ENCODE measurements at places on chromosomes 2 and 18.

GRCh38 chr2:204972606-204973336, 427.5 kb downstream of the PARD3B start:
- no peak for DNase-seq

GRCh38 chr2:218721934-218722333, 11.3 kb downstream of the TTLL4 start:
- no peak for DNase-seq

GRCh38 chr2:6692819-6693218, 172.9 kb downstream of the CMPK2 start:
- DNase-seq: no peak

DNA sequence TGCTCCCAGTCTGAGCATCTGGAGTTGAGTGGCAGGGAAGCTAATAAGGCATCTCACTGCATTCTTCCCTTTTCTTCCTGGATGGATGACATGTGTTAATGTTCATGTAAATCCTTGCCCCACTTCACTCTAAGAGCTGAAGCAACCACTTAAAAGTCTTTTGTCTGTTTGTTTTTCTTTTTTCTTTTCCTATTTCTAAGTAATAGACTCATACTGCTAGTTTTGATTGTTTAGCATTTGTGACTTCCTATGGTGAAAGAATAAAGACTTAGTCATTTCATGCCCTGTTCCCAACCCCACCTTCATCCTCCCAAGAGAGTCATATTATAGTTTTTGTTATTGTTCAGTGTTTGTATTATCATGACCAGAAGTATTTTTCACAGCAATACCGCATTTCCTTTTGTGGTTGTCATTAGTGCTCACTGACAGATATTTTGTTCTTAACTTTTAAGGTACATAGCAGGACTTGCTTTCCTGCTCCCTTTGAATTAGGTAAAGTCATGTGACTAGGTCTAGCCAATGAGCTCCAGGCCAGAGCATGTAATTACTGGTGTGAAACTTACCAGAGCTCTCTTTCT, 18.1 kb upstream of the SPP2 start:
- DNase-seq: no peak

- no peak for DNase-seq
Measured at GRCh38 chr2:227179988-227180685, 15.7 kb downstream of the COL4A3 start.

GRCh38 chr2:69933839-69934613, 19.1 kb downstream of the MXD1 start:
- DNase-seq: no peak

DNA sequence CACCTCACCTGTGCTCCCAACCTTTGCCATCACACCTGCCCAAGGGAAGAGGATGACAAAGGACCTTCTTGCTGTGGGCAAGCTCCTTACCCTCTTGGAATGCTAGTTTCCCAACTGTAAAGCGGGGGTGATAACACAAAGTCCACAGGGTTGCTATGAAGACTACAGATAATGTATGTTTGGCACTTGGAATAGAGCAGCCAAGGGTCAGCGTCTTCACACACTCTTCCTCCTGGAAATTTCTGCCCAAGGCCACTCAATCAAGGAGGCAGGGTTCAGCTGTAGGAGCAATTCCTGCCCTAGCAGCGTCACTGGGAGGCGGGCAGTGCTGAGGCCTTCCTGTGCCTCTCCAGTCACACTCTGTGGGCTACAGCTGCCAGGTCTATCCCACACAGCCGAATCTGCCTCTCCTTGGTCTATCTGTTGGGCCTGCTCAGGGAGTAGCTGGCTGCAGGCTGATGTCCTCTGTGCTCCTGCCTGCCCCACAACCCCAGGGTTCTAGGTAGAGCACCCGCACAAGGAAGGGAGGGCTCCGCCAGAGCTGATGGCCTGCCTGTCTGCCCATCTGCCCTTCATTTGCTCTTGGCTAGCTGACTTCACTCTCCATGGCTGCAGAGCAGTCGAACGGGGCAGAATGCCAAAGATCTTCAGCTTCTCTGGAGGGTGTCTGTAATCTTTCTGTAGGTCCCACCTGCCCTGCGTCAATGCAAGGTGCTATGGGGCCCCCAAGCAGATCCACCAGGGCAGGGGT, 91.9 kb downstream of the MRO start:
- DNase-seq: no peak

DNA sequence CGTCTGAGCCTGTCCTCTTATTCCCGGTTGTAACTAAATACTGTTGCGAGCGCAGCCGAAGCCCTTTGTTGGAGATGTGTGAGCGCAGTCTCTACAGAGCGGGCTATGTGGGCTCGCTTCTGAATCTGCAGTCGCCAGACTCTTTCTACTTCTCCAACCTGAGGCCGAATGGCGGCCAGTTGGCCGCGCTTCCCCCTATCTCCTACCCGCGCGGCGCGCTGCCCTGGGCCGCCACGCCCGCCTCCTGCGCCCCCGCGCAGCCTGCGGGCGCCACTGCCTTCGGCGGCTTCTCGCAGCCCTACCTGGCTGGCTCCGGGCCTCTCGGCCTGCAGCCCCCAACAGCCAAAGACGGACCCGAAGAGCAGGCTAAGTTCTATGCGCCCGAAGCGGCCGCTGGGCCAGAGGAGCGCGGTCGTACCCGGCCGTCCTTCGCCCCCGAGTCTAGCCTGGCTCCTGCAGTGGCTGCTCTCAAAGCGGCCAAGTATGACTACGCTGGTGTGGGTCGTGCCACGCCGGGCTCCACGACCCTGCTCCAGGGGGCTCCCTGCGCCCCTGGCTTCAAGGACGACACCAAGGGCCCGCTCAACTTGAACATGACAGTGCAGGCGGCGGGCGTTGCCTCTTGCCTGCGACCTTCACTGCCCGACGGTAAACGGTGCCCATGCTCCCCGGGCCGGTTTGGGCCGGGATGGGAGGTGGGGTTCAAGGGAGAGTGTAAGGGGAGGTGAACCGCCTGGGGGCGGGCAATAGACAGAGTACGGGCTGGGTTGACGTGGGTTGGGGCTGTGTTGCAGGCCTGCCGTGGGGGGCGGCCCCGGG, at the start of gene HOXD12:
Gene HOXD12, plus strand, starts transcription at position 68 of the 819 bp plus-strand sequence. Its CDS starts 7 bp downstream, at position 75.
- no peak for DNase-seq

- no peak for DNase-seq
Measured at GRCh38 chr2:28400921-28401320, 8.3 kb downstream of the FOSL2 start.

- DNase-seq: no peak
Measured at GRCh38 chr2:38462121-38462661, 85.1 kb upstream of the ATL2 start.

- no peak for DNase-seq
Measured at GRCh38 chr18:10820681-10821080, 294.9 kb downstream of the NAPG start.

DNA sequence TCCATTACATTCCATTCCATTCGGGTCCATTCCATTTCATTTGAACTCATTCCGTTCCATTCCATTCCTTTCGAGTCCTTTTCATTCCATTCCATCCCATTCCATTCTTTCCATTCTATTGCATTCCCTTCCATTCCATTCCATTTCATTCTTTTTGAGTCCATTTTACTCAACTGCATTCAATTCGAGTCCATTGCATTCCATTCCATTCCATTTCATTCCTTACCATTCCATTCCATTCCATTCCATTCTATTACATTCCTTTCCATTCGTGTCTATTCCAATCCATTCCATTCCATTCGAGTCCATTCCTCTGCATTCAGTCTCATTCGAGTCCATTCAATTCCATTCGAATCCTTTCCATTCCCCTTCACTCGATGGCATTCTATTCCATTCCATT, 1128.8 kb downstream of the RPIA start:
- DNase-seq: no peak

GRCh38 chr2:75311993-75312392, 112.7 kb upstream of the TACR1 start:
- no peak for DNase-seq

DNA sequence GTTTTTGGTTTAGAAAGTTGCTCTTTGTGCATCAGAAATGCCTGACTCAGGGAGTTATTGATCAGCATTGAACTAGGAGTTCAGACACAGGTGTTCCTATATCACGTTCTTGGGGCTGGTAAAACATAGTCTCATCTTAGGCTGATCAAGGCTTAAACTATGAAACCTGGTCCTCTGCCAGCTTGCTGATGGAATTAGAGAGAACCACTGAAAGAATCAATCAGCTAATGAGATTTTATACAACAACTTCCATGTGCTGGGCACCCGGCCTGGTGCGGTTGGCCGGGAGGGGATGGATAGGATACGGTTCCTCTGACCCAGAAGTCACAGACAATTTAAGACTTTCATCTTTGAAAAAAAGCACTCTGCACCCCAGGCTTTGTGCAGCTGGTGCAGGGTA, 164.9 kb downstream of the RDH14 start:
- no peak for DNase-seq

- no peak for DNase-seq
Measured at GRCh38 chr2:219527472-219527871, 13.2 kb downstream of the ASIC4 start.

GRCh38 chr2:168574856-168575630, 119.0 kb downstream of the CERS6 start:
- DNase-seq: no peak

GRCh38 chr2:214264171-214264570, 146.7 kb upstream of the VWC2L start:
- no peak for DNase-seq

DNA sequence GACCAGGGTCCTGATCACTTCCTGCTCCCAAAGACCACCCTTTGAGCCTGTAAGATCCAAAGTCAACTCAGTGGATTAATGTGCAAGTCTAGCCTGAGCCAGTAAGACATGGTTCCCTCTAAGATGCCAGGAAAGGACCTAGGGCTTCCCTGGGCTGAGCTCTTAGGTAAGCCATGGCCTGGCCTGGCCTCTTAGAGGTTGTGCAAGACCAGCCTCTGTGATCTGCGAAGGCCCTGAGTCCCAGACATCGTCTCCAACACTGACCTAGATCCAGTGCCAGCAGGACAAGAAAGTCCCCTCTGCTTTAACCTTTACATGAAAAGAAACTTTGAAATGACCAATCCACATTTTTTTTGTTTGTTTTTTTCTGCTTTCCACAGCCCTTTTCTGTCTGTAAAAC, 73.6 kb upstream of the CYP1B1 start:
- DNase-seq: no peak

DNA sequence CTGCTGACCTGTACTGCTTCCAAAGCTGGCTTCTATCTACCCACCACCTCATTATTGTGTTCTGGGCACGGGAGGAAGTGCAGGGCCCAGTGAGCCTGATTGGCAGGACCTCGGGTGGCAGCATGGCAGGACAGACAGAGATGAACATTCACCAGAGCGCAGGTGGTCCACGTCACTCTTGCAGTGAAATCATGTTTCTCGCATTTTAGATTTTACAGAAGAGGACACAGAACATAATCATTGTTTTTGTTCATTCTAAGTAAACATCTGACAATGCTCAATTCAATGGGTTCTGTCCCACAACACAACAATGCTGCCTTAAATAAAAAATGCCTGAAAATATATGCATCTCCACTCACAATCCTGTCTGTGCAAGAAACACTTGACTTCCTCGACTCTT, 11.5 kb upstream of the BIN1 start:
- DNase-seq: no peak

- DNase-seq: no peak
Measured at GRCh38 chr2:186749219-186749618, 55.4 kb downstream of the FAM171B start.

- DNase-seq: no peak
Measured at GRCh38 chr2:9806656-9807055, 36.6 kb upstream of the TAF1B start.

GRCh38 chr2:88668862-88669261, 22.6 kb upstream of the RPIA start:
- DNase-seq: no peak

- DNase-seq: no peak
Measured at GRCh38 chr2:143545949-143546255, 416.7 kb downstream of the ARHGAP15 start.

DNA sequence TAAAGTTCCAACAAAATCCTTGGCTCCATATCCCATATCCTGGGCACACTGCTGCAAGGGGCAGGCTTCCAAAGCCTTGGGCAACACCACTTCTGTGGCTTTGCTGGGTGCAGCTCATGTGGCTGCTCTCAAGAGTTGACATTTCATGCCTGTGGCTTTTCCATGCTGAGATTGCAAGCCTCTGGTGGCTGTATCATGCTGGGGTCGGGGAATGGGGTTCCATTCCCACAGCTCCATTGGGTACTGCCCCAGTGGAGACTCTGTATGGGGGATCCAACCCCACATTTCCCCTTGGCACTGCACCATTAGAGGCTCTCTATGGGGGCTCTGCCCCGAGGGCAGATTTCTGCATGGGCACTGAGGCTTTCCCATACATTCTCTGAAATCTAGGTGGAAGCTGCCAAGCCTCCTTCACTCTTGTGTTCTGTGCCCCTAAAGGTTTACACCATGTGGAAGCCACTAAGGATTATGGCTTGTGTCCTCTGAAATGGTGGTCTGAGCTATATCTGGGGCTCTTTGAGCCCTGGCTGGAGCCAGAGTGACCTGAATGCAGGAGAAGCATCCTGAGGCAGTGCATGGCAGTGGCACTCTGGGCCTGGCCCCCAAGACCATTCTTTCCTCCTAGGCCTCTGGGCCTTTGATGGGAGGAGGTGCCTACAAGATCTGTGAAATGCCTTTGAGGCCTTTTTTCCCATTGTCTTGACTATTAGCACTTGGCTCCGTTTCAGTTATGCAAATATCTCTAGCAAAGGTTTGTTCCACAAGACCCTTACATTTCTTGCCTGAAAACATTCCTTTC, 107.9 kb downstream of the PTGR3 start:
- no peak for DNase-seq

- no peak for DNase-seq
Measured at GRCh38 chr18:27763936-27764335, 413.0 kb downstream of the CDH2 start.

DNA sequence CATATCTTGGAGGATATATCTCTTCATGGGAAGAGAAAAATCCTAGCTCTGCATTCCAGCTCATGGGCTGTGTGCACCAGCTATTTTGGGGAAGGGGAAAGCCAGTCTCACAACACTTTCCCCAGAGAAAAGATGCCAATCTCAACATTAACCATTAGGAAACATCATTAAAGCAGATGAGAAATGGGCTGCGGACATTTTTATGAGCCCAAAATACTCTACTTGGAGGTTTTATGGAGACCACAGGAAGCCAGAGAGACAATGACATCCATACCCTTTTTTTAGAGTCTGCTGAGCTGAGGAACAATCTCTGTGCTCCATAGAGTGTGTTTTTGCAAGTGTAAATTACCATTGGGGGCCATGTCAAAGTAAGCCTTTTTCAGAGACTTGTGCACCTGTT, 213.7 kb downstream of the TRIB2 start:
- no peak for DNase-seq

GRCh38 chr2:10661846-10662245, 27.9 kb downstream of the NOL10 start:
- DNase-seq: no peak

GRCh38 chr2:60569680-60570111, 16.2 kb upstream of the BCL11A start:
- no peak for DNase-seq

GRCh38 chr2:74228772-74229171, 30.4 kb downstream of the MTHFD2 start:
- DNase-seq: no peak

GRCh38 chr2:105665480-105665879, 79.2 kb upstream of the NCK2 start:
- no peak for DNase-seq

- DNase-seq: peak; percentile 41
Measured at GRCh38 chr18:76491776-76492668, 3.0 kb downstream of the ZNF516 start.
